ENCODE measurements at places on chromosomes 5 and 9.

GRCh38 chr9:13322828-13323550 is 43.5 kb upstream of the MPDZ start:
- no peak for DNase-seq

DNA sequence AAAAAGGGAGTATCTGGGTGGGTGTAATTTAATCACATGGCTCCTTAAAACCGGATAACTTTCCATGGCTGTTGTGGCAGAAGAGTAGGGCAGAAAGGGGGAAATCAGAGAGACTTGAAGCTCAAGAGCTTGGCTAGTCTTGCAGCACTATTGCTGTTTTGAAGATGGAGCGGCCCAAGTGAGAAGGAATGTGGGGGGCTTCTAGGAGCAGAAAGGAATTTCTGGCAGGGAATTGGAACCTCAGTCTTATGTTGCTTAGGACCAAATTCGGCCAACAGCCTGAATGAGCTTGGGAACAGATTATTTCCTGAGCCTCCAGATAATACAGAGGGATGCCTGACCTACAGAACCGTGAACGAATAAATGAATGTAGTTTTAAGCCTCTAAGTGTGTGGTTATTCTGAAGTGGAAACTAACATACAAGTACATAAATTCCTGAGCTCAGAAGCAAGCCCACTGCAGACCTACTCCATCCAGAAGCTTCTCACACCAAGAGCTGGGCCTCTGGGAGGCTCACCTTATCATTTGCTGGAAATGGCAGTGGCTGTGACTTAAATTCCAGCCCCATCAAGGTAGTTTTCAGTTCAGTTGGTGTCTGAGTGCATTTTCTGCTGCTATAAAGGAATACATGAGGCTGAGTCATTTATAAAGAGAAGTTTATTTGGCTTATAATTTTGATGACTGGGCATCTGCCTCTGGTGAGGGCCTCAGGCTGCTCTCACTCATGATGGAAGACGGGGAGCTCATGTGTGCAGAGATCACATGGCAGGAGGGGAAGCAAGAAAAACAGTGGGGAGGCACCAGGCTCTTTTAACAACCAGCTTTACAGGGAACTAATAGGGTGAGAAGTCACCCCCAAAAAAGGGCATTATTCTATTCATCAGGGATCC is 15.3 kb upstream of the TMEM174 start:
- no peak for DNase-seq

GRCh38 chr9:124741662-124742061 is 29.4 kb downstream of the NR6A1 start:
- peak; percentile 49 for DNase-seq

DNA sequence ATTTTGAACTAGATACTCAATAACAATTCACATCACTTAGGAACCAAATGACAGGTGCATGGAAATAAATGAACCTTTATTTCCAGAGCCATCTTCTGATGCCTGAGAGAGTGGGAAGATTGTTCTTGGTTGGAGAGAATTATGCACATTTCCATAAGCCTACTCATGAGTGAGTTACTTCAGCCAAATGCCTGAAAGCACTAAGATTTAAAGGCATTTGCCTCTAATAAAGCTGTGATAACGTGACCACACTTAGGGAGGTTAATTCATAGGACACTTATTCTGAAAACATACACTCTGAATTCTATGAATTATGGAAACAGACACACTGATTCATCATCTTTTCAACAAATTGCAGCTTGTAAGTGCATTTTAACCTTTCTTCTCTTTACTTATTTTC is 40.0 kb downstream of the KCTD16 start:
- no peak for DNase-seq

DNA sequence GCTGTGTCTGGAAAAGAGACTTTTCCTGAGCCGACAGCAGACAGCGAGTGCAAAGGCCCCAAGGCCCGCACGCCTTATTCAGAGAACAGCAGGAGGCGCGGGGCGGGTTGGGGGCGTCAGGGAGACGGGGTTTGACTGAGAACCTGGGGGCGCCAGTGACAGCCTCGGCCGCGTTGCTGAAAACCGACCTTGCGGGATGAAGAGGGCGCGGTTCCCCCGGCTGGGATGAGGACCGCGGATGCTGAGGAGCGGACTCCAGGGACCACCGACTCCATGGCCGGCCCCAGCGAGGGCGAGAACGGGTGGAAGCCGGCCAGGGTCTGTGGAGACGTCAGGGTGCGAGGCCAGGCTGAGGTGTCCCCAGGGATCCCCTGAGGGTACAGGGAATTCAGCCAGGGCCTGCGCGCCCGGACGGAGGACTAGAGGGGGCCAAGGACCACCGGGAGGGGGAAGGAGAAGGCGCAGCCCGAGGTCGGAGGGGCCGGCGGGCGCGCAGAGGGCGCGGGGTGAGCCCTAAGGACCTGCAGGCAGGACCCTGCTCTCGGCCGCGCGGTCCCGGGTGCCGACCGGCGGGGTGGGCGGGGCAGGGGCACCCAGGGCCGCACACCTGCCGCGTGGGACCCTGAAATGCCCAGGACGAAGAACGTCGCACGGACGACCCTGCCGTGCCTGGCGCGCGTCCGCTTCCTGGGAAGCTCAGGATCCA is 837 bp upstream of the AHRR start:
- DNase-seq = no peak

DNA sequence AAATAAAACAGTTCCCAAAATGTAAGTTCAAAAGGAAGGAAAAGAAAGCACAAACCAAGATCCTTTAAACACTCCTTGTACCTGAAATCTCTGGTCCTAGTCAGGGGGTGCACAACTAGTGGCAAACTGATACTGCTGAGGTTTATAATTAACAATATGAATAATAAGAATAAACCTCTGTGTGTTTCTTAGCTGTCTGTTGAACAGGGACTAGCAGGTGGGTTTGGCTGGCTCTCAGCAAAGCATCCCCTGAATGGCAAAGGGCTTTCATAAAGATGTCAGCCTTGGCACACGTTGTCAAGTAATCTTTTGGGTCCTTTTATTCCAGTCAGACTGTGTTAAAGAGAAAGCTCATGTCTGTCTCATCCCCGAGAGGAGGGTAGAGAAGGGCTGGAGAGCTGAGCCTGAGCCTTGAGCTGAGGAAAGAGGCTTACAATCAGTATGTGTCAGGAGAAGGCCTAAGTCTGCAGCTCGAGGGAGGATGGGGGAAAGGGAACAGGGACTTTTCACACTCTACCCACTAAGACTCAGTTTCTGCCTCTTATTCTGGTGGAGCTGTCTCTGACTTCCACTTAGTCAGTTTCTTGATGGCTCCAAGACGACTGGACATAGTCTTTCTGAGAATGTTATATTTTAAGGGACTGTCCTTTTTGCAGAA is 123.0 kb downstream of the GALNT10 start:
- DNase-seq = no peak

DNA sequence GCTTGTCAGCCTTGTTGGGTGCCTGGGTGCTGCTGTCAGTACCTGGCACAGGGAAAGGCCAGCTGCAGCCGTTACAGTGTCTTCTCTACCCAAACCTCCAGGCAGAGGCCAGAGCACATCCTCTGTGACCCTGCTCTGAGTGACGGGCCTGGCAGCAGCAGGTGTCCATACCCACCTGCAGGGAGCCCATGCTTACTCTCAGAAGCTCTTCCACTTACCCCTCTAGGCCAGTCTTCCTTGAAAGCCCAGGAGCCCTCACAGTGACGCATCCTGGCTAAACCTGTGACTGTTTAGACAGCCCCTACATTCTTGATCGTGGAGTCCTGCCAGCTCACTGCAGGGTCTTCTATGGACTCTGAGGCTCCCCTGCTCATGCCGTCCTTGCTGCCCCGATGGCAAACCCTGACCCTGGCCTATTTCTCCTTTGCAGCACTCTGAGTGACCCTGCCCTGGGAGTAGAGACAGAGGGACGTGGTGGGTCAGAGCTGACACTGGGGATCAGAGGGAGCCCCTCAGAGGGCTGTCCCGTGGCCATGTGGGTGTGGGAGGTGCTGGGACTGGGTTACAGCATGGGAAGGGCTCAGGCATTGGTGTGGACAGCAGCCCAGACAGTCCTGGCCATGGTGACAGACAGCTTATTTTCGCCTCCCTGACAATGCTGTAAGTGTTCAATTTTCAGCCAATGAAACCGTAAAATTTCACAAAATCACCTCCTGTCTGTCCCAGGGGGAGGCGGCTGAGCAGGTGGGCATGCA is 67.6 kb upstream of the RNF130 start:
- DNase-seq = no peak

- DNase-seq = no peak
Observed at GRCh38 chr9:3968891-3969290, 331.0 kb downstream of the GLIS3 start.

DNA sequence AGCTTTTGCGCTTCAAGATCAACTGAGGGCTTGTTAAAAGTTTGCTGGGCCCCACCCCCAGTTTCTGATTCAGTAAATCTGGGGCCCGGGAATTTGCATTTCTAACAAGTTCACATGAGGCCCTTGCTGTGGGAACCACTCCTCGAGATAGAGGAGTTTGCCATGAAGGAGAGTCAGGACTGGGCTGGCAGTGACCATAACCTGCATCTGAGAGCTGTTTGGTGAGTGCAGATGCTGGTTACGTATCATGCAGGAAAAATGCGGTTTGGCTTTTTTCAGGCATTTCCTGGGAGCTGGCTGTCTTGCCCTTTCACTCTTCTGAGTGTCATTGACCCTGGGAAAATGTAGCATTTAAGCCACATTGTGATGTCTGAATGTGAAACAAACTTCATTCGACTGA is 9.4 kb upstream of the ANGPTL2 start:
- DNase-seq = no peak

GRCh38 chr5:76085243-76085579 is 2.0 kb downstream of the SV2C start:
- no peak for DNase-seq

Data from OCI-M1 (cell line).